Neural crest cell (in vitro differentiated cells): ENCODE measurements at places on chromosomes 6 and 20.

DNA sequence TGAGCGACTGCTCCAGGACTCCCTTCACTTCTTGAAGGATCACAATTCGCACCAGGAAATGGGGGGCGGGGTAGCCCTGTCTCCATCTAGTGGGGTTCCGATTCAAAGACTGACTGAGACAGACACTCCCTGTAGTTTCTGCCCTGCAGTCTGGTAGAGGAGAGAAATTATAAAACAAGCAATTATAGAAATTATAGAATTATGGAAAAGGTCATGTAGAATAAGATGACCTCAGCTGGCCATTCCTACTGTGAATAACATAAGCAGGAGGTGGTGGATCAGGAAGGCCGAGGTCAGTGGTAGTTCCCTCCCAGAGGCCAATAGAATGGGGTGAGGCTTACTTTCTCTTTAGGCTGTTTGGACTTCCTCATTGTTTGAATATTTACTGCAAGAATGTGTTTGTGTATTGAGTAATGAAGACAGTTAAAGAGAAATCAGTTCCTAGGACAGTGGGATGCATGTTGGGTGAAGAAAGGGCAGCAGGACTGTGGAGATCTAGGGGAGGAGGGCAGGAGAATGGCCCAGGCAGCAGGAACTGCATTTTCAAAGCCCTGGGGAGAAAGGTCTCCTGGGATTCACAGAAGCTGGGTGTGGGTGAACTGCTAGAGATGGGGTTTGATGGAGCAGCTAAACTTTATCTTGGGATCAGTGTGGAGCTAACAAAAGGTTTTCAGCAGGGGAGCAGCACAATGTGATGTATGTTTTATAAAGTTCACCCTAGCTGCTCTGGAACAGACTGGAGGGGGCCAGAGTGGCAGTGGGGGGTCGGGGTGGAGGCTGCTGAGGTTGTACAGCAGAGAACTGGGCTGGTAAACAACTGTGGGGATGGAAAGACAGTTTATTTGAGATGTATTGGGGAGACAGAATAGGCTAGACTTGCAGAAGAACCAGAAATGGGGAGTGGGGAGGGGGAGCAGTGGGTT lies 2.1 kb downstream of the ZNF341 start:
- no peak for DNase-seq

GRCh38 chr6:106254636-106255035 lies 70.9 kb downstream of the ATG5 start:
- no peak for DNase-seq

- no peak for DNase-seq
Measured at GRCh38 chr6:11692451-11693376, 85.9 kb downstream of the ADTRP start.

DNA sequence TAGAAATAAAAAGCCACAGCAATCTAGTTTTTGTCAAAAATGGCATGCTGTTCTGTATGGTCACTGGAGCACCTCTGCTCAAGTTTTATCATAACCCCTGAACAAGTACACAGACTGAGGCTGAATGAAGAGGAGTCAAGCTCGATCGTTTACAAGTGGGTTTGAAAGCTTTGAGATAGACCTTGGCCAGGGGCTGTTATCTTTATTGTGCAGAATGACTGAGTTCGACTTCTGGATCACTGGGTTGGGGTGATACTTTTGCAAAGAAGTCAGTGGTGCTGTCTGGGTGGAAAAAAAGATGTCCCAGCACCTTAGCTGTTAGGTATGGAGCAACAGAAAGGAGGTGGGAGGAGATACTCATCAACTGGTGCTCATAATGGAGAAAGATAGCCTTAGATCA lies 446.0 kb downstream of the HACE1 start:
- DNase-seq, result no peak

DNA sequence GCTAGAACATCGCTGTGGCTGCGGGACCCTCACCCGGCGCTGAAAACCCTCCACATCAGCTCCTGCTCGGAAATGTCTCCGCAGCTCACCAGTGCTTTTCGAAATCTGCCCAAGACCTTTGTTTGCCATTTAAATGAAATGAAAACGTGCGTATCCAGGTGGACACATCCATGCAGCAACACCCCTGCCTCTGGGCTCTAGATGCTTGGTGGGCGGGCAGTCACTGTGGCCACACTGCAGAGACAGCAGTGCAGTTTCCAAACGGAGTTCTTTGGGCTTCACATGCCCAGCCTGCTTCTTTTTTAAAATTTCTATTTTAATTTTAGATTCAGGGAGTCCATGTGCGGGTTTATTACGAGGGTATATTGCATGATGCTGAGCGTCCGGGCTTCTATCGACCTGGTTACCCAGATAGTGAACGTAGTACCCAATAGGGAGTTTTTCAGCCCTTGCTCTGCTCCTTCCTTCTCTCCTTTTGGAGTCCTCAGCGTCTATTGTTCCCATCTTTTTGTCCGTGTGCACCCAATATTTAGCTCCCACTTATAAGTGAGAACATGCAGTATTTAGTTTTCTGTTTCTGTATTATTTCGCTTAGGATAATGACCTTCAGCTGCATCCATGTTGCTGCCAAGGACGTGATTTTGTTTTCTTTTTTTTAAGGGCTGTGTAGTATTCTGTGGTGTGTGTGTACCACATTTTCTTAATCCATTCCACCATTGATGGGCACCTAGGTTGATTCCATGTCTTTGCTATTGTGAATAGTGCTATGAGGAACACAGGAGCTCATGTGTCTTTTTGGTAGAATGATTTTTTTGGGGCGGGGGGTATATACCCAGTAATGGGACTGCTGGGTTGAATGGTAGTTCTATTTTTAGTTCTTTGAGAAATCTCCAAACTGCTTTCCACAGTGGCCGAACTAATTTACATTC lies 4.8 kb upstream of the TUBB2B start:
- no peak for DNase-seq

GRCh38 chr20:62822788-62823651 lies 6.2 kb downstream of the COL9A3 start:
- DNase-seq, result no peak

DNA sequence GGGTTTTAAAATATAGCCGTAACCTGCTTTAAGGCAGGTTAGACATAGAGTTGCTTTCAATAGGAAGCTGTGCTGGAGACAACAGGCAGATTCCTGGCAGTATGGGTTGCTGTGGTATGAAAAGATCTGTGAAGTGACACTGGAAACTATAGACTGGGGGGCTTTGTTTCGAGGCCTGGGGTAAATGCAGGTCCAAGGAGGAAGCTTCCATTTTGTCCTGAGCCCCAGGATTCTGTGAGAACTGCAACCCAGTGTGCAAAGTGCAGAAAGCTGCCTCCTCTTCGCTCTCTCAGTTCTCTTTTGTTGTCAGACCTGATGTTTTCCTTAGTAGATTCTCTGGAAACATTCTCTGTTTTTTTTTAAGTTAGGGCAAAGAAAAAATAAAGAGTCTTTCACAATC lies 86.9 kb downstream of the LYRM4 start:
- DNase-seq, result no peak

- DNase-seq, result no peak
Measured at GRCh38 chr6:111215131-111215530, 127.8 kb downstream of the SLC16A10 start.

DNA sequence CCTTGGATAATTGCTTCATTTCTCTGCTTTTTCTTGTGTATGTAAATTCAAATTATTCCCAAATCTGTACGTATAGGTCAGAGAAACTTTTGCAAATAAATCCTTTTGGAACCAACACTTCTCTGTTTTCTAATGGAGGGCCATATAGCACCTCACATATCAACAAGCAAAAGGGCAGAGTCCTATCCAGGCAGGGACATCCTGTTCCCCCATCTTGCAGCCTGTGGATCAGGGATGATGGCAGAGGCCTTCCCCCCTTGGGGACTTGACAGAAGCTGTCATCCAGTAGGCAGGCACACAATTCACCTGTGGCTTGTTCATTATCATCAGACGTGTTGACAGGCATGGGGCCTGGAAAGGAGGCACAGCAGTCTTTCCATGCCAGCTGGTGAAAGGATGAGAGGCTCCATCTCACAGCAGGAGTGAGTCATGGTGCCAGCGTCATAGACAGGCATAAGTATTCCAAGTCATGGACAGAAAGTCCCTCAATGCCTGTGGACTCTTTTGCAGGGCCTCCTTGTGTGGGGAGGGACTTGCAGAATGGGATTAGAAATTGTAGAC lies 31.8 kb upstream of the PLEKHG1 start:
- DNase-seq, result no peak

- no peak for DNase-seq
Measured at GRCh38 chr20:8423482-8423881, 291.4 kb downstream of the PLCB1 start.

- DNase-seq, result no peak
Measured at GRCh38 chr6:159097256-159097655, 52.5 kb upstream of the TAGAP start.

GRCh38 chr20:14984768-14985622 lies 647.6 kb upstream of the FLRT3 start:
- DNase-seq, result no peak

GRCh38 chr6:80872951-80873308 lies 766.5 kb downstream of the BCKDHB start:
- DNase-seq, result no peak
